SHP77 (cell line): ENCODE measurements at places on chromosomes 1 and 21.

DNA sequence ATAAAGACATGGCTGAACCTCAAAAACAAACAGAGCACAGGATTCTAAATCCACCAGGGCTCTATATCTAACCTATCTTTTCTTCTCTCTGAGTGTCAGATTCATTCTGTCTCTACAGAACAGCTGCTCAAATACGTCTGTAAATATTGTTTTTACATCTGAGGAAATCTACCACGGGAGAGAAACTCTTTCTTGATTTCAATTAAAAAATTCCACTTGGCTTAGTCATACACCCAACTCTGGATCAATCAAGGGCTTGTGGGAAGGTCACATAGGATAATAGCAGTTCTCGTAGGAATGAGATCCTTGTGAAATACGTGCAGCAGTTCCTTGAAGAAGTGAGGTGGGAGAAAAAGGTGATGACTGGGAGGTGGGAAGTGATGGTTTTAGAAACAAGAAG is 1355.7 kb upstream of the ADGRL2 start:
- DNase-seq, result peak; percentile 65

- no peak for DNase-seq
Observed at GRCh38 chr1:54922921-54923421, 36.0 kb upstream of the DHCR24 start.

DNA sequence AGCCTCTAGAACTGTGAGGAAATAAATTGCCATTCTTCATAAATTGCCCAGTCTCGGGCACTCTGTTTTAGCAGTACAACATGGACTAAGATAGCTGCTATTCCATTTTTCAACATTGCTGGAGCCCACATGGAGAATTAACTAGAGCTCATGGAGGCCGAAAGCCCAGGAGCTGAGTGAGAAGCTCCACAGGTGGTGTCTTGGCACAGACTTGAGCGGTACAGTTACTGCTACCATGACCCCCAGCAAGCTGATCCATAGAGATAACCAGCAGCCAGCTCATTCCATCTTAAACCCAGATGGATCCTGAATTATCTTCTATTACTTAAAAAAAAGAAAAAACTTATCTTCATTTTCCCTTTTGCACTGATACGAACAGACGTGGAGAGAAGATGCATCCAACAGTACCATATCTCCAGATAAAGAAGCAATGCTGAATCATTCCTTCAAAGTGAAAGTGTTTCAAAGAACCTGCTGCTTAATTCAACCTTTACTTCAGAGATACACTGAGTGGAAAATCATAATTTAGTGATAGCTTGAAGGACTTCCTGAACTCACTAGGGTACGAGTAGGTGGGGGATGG is 115.1 kb downstream of the SETD4 start:
- no peak for DNase-seq

DNA sequence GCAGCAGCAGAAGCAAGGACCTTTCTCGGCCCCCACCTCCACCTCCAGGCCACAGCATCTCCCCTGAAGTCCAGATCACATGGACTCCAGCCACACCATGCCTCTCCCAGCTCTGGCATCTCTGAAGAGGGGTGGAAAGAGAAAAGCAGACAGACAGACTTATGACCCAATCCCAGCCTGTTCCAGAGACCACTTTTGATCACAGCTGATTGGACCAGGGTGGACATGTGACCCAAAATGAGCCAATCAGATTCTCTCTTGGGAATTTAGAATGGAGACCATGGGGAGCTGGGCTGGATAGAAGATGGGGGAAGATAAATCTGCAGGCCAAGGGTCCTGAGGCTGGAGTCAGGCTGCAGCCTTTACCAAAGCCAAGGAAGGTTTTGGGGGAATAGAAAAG is 16.4 kb downstream of the HTR1D start:
- no peak for DNase-seq

- peak; percentile 57 for DNase-seq
Observed at GRCh38 chr1:162033428-162033827, 9.8 kb upstream of the OLFML2B start.

- peak; percentile 48 for DNase-seq
Observed at GRCh38 chr1:168637350-168637991, 61.1 kb downstream of the XCL1 start.

GRCh38 chr1:208029381-208030287 is 118.7 kb upstream of the CD34 start:
- no peak for DNase-seq

GRCh38 chr1:17007121-17007520 is 4.6 kb downstream of the ATP13A2 start:
- DNase-seq, result no peak

- no peak for DNase-seq
Observed at GRCh38 chr1:246104927-246105326, 402.2 kb downstream of the SMYD3 start.

DNA sequence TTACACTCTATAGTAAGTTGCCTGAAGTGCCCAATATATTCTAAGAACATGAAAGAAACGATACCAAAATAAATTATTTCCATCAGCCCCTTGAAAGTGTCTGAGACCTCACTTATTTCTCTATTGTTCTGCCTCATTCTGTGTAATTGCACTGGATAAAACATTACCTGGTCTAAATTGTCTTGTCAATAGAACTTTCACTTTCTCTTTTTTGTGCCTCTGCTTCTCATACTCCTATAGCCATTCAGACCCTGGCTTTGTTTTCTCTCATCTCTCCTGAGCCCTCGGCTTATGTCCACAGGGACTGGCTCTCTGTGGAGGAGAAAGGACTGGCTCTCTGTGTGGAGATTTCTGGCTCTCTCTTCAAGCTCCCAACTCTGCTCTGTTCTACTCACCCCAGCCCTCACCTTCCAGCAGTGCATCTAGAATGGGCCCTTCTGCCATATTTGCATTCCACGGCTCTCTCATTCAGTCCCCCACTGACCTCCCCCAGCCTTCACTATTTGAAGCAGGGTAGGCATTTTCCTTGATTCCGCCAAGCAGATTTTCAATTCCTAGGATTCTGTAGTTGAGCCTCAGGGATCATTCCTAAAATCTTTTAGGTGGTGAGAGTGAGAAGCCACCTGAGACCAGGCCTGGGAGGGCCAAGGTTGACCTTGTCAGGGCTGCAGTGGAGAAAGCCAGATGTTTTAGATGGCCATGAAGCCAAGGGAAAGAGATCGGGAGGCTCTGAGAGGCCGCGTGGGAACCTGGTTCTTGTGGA is 15.9 kb upstream of the GALNT2 start:
- DNase-seq, result no peak

- DNase-seq, result no peak
Observed at GRCh38 chr21:28220680-28221079, 772.0 kb downstream of the LTN1 start.

GRCh38 chr1:204314171-204314892 is 45.4 kb downstream of the PLEKHA6 start:
- DNase-seq, result no peak

DNA sequence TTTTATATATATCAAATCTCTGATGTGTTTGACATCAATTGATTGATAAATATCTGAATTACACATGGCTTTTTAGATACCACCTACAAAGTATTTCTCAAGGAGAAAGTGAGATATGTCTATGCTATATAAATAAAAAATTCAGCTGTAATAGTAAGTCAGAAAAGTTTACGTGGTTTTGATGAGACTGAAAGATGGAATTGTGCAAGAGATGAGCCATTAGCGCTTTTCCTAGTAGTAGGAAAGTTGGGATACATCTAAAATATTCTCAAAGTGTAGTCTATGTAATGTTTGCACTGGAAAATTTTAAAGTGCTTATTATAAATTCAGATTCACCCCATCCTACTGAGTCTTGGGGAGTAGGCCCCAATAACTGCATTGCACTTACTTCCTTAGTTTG is 49.1 kb downstream of the SGIP1 start:
- DNase-seq, result no peak

GRCh38 chr1:86233403-86233802 is 76.8 kb upstream of the COL24A1 start:
- DNase-seq, result no peak

DNA sequence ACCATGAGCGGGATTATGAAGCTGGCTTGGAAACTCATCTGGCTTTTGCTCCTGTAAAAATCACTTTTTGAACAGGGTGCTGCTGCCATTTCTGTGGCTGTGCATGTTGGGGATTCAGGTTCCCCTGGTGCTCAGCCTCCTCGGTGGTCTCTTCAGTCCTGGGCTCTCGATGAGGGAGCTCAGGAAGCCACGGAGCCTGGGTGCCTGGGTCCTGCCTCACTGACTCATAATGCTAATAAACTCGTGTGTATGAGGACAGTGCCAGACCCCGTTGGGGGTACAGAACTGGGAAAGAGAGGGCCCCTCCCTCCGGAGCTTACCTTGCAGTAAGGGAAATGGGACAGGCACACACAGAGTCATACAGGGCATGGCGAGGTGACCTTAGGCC is 5.8 kb downstream of the COQ8A start:
- DNase-seq, result no peak

GRCh38 chr1:145845514-145846161 is at the start of gene NUDT17:
TSS of gene NUDT17 (plus strand) at chr1:145845630. CDS start at chr1:145845641, 11 bp downstream.
- peak; percentile 95 for DNase-seq

- DNase-seq, result no peak
Observed at GRCh38 chr1:231871471-231871870, 244.9 kb downstream of the DISC1 start.

- DNase-seq, result peak; percentile 1
Observed at GRCh38 chr1:229452956-229453801, 19.3 kb upstream of the ACTA1 start.

- DNase-seq, result no peak
Observed at GRCh38 chr1:91783423-91784170, 102.4 kb downstream of the TGFBR3 start.

GRCh38 chr1:236315518-236315917 is 33.8 kb upstream of the ERO1B start:
- no peak for DNase-seq

- DNase-seq, result peak; percentile 20
Observed at GRCh38 chr1:86409416-86410021, 13.4 kb upstream of the ODF2L start.

DNA sequence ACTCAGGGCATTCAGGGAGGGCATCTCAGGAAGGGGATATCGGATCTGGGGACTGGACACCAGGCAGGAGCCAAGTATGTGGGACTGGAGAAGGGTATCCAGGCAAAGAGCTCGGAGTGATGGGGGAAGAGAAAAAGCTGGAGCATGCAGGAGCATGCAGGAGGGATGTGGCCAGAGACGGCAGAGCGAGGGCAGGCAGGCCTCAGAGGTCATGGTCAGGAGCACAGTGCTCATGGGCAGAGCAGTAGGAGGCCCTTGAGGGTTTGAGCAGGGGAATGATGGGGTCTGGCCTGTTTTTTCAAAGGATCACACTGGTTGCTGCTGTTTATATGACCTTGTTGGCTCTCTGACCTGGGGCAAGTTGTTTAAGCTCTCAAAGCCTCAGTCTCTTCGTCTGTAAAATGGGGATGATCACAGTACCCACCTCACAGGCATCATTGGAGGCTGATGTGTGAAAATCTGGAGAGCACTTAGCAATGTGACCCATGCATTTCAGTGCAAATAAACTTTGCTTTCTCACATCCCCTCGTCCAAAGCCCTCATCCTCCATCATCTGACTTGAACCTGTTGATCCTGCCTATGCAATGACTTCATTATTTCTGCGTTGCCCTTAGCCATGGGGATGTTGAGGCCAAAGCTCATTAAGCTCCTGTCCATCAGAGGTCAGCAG is 273.1 kb downstream of the MATN1 start:
- no peak for DNase-seq

DNA sequence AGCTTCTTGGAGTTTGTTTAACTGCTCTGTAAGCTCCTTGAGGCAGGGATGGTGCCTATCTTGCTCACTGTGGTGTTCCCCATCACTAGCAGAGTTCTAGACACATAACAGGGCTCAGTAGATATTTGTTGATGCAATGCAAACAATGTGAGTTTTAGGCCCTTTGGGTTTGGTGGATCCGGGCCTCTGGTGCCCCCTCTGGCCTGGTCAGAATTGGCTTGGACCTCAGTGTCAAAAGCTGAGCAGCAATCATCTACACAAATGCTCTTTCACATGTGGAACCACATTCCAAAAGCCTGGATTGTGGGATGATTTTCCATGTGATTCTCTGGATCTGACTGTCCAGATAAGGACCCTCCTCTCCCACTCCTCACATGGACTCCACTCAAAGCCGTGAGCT is 53.4 kb upstream of the BCAR3 start:
- no peak for DNase-seq

DNA sequence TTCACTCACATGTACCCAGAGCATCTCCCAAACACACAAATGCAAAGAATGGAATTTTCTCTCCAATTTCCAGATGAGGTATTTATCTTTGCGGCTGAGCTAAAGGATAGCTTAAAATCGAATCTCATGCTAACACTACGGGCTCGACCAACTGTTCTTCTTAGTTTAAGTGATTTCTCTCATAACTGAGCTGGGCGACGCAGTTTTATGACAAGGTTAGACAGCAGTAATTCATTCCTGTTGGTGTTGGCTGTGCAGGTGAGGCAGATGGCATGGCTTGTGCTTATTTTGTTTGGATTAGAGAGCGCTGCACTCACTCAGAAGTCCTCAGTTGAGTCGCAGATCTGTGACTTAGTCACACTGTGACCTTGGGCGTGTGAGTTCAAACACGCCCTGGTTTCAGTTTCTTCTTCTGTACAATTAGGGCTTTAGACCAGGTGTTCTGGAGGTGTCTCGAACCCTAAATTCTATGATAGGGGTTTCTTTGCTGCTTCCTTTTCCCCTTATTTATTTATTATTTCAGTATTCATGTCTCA is 41.5 kb upstream of the MRPS6 start:
- DNase-seq, result peak; percentile 60

DNA sequence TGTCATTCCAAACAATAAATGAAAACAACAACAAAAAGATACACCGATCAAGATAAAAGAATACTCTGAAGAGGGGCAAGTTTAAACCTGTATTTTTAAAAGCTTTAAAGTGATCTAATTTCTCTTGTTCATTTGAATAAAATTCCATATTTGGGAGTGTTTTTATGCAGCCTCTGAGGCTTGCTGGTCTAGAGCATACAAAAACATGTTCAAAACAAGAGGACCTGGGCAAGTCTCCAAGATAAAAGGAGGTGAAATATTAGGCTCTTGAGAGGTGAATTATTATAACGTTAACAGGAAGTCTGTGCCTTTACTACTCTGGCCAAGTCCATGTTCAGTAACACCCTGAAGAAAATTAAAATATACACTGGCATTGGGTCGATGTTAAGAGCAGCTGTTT is 20.1 kb downstream of the URB1 start:
- DNase-seq, result no peak

DNA sequence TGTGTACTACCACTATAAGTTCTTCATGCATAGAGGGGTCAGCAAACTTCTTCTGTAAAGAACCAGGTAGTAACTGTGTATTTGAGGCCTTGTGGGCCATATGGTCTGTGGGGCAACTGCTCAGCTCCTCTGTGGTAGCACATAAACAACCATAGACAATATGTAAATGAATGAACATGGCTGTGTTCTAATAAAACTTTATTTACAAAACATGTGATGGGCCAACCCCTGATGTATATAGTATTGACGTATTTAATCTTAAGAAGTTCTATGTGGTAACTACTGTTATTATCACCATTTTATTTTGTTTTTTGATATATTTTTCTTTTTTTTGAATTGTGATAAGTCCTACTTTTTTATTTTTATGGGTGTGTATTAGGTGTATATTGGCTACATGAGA is 15.4 kb downstream of the TRAF5 start:
- no peak for DNase-seq

- no peak for DNase-seq
Observed at GRCh38 chr1:119219711-119220110, 79.3 kb upstream of the WARS2 start.

- DNase-seq, result no peak
Observed at GRCh38 chr1:159142726-159143510, 28.5 kb upstream of the CADM3 start.

- DNase-seq, result no peak
Observed at GRCh38 chr1:64323054-64323453, 119.6 kb downstream of the UBE2U start.

- DNase-seq, result no peak
Observed at GRCh38 chr1:2638466-2639115, 5.8 kb upstream of the MMEL1 start.
